ENCODE measurements at places on chromosomes 1 and 21. TPM values are rescaled to one million over a fixed set of nuclear protein-coding genes. Genes with fewer than 3 reads are reported as not detected.

Gene NCF2
- total RNA-seq = not detected

Gene LCE1E
- not detected for total RNA-seq

Gene RGS13
- not detected for total RNA-seq

Gene AVPR1B
- total RNA-seq = not detected

Gene EYA3
- total RNA-seq = 18.7 TPM

Gene THEM5
- total RNA-seq = not detected

Gene SPRR1A
- total RNA-seq = not detected

Gene NBPF6
- not detected for total RNA-seq

Gene NKAIN1
- total RNA-seq = not detected

Gene EFNA1
- not detected for total RNA-seq

Gene C1QB
- total RNA-seq = not detected

Data from myometrial cell (primary cell).